Body of pancreas (tissue), 4 donors: ENCODE measurements at places on chromosomes 7 and 10. TPM values are rescaled to one million over a fixed set of nuclear protein-coding genes. Genes with fewer than 3 reads are reported as not detected.
A peak's percentile ranks its signal among the peaks of the same experiment; 100 is the strongest.

- no peak for DNase-seq
Measured at GRCh38 chr7:134212576-134213546, 85.7 kb downstream of the LRGUK start.

DNA sequence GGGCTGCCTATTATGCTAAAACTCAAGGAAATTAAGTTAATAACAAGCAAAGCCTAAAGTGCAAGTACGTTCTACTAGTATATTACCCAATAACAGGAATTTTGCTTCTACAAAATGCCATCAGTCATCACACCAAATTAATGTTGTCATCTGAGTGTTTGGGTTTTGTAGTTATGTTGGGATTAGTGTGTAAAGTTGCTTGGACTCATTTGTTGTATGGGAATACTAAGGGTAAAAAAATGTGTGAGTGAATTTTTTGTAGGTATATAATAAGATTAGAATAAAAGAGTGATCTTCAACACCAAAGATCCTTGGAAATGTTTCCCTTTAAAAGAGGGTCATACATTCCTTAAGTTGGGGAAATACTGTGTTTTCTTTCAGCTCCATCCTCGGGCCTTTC, 38.6 kb downstream of the NRP1 start:
- no peak for DNase-seq

DNA sequence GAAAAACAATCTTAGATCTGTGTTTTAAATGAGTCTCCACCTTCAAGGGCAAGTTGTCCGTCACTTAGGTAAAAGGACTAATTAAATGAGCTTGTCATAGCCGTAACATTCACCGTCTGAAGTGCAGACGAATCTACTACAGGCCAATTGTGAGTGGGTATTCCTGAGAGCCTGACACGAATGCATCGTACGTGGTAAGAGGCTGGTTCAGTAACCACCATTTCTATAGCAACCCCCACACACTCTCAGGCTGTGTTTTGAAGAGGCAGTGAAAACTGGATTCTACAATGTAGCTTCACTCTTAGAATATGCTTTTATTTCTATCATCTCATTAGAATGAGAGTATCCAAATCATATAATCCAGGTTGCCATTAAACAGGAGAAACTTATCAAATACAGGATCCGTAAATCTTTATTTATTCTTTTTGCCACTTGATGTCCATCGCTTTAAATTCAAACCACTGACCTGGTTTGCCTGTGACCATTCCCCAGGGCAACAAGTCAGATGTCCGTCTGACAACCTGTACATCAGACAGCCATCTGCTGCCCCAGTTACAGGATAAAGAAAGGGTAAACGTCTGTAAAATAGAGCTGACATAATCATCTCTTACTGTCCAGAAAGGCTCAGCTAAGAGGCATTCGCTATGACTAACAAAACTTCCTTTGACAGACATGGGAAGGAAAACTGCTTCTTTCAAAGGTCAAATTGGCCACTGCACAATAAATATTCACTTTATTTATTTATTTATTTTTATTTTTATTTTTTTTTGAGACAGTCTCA, 70.3 kb upstream of the NMT2 start:
- DNase-seq = no peak

DNA sequence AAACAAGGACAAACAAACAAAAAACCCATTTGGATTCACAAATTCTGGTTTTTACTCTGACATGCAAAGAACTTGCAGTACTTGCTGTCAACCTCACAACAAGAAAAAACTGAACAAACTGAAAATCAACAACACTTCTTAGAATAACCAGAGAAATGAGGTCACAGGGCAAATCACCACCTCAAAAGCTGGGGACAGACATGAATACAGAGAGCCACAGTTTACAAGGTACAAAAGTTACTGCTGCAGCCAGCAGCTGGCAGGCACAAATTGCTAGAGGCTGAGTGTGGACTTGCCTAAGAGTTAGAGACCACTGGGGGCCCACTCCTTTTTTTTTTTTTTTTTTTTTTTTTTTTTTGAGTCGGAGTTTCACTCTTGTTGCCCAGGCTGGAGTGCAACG, 15.0 kb upstream of the RNF32 start:
- DNase-seq = no peak

DNA sequence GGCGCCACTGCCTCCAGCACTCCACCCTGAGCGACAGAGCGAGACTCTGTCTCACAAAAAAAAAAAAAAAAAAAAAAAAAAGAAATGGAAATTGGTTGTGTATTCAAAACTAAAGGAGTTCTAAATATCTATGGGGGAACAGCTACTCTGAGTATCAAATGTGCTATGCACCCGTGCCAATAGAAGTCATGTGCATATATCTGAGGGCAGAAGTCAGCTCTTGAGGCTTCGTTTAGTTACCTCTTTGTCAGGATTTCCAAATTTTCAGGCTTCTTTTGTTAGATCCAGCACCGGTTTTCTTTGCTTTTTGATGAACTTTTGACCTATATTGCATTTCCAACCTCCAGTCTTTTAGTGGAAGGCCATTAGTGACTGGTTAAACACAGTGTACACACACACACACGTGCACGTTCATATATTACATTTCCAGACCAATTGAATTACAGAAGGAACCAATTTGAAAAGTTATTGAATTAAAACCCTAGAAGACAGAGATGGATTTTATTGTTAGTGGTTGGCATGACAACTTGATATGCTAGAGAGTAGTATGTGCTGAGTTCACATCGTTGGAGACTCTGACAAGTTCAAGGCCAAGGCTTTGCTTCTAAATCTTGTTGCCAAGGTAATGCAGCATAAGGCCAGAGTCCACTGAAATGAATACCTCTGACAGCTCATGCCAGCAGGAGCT, 33.1 kb upstream of the ADD3 start:
- peak; percentile 62 for DNase-seq

- DNase-seq = no peak
Measured at GRCh38 chr10:45438466-45439090, 64.6 kb downstream of the ALOX5 start.

DNA sequence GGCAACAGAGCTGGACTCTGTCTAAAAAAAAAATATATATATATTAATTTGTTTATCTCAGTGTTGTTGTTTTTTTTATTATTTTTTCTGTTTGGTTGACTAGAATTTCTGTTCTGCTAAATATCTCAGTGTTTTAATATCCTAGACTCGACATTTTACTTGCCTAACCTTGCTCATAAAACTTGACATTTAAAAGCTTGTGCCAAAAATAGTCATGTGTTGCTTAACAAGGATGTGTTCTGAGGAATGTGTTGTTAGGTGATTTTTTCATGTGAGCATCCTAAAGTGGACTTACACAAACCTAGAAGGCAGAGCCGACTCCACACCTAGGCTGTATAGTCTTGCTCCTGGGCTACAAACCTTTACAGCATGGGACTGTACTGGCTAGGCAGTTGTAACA, 23.1 kb downstream of the NRBF2 start:
- no peak for DNase-seq

DNA sequence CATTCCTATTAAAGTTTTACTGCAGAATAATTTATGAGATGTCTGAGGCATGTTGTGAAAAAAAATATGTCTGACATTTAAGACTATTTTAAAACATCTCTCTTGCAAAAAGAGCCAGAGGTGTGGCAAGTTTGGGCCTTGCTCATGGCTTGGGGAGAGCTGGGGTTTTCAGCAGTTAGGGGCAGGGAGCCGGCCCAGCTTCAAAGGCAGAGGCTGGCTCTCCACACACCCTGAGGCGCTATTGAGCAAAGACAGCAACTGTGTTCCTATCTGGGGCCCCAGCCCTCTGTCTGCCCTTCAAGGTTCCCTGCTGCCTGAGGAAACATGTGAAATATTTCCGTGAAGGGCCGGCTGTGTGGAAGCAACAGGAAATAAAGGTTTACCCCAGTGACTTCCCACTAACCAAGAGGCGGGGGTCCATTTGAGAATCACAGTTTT, 94.0 kb downstream of the SORBS1 start:
- DNase-seq = peak; percentile 76

DNA sequence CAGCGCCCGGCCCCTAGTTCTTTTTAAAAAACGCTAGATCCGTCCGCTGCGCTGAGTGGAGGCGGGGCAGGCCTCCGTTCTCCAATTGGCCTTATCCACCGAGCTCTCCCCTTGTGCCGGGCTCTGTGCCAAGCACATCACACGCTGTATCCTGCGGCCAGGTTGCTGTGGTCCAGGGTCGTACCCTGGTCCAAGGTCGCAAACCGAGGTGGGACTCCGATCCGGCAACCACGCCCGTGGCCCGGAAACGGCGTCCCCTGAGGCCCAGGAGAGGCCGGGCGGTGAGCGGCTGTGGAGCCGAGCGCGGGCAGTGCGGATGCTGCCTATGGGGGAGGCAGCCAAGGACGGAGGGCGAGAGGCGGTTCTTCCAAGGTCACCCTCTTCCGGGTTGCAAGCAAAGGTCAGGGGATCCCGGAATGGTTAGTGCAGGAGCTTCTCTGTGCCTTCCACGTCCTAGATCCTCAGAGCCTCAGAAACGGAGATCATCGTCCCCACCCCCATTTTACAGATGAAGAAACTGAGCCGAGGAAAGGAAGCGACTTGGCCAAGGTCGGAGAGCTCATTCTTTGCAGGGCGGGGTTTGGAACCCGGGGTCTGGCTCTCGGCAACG, 72.4 kb upstream of the LRRC4 start:
- DNase-seq = peak; percentile 49

- DNase-seq = no peak
Measured at GRCh38 chr7:47579458-47579857, 2.5 kb downstream of the TNS3 start.

GRCh38 chr10:9075420-9075819, 1020.9 kb downstream of the GATA3 start:
- DNase-seq = no peak

- no peak for DNase-seq
Measured at GRCh38 chr10:63412304-63412703, 53.5 kb downstream of the JMJD1C start.

DNA sequence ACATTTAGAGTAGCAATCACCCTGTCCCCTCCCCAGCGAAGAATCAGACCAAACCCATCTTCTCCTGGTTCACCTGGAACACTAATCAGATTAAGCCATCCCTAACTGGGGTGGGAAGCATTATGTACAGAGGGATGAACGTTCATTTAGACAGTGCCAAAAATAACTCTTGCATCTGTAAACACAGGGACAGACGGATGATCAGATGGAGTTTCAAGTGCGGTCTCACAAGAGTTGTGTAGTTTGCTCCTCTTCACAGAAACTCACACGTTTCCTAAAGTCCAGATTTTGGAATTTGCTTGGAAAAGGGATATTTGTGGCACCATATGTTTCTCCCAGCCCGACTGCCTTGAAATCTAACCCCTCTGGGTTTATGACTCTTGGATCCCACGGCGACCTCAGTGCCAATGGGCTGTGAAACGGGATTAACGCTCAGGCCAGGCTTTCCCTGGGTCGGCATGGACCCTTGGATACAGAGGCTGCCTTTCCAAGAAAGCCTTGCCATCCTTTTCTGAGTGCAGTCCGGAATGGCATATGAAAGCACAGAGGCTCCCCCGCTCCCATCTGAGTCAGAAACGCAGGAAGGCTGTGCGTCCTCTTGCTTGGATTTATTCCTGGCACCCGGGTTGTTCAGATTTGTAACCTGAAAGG, 293.2 kb upstream of the HABP2 start:
- DNase-seq = no peak

GRCh38 chr7:27723085-27723484, 16.9 kb upstream of the TAX1BP1 start:
- peak; percentile 26 for DNase-seq

DNA sequence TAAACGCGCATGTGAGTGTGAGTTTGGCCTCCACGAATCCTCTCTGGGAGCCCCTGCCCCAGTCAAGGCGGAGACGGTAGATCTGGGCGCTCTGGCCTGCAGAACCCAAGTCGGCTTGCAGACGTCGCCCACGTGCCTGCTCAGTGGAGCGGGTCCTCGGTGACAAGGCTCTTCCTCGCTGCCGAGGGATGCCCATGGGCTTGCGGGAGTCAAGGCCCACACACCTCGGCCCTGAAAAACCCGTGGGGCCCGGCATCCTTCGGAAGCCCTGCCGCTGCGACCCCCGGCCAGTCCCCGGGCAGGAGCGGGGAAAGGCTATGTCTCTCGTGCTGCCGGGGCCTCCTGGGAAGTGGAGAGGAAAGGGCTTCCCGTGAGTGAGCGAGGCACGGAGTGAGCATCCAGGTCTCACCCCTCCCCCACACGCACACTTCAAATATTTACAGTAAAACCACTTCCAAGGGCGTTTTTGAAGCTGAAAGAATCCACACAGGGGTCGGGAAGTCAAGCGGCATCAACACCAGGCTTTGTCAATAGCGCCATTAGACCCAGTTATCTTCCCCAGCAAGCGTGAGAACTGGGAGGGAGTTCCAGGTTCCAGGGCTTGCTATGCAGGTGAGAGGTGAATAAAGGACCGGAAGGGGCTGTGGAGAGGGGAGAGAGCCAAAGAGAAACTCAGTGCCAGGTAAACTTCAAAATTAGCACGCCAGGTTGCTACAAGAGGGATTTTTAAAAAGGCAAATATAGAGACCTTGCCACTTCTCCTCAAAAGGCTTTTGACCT, 1.1 kb upstream of the MNX1 start:
- DNase-seq = peak; percentile 45

DNA sequence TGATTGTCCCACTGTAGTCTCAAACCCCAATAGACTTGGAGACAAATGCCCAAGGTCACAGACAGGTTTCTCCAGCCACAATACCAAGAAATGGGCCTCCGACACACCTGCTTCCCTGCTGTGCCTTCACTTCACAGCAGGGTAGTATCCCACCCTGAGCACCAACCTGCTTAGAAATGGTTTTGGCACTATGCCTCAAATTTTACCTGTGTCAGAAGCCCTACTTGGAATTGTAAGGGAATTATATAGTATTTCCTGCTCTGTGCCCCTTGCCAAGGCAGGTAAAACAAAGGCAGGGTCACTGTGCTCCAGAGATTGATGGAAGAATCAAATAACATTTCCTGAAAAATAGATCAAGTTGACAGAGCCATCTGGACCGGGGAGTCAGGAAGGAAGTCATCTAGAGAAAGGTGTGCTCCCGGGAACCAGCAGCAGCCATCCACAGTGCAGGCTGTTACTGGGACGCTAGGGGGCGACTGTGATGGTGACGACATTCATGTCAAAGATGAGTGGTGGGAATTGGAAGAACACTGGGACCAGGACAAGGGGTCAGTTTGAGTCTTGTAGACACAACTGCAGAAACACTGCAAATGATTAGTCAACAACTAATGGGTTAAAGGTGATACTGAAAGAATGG, 117.8 kb upstream of the AKR1E2 start:
- no peak for DNase-seq

GRCh38 chr7:25541094-25541821, 313.0 kb upstream of the NPVF start:
- no peak for DNase-seq

The HYAL4 gene
- not detected for total RNA-seq

The TSPAN12 gene
- 6.9 TPM for total RNA-seq

The MMRN2 gene
- 16.8 TPM for total RNA-seq

The IGF2BP3 gene
- 1.3 TPM for total RNA-seq

The PRKCQ gene
- 0.33 TPM for total RNA-seq

The AKR1C1 gene
- 18.9 TPM for total RNA-seq

The GPRIN2 gene
- total RNA-seq = 15.8 TPM

The PNLIPRP3 gene
- not detected for total RNA-seq

The SOSTDC1 gene
- total RNA-seq = not detected

The TMEM176B gene
- total RNA-seq = 32.9 TPM

The CCDC186 gene
- 53.4 TPM for total RNA-seq

The UBTD1 gene
- 33.9 TPM for total RNA-seq

The FAM13C gene
- total RNA-seq = 9.6 TPM

The RET gene
- 0.78 TPM for total RNA-seq
